Activated T-helper 1 cell treated with anti-CD3 and anti-CD28 coated beads, Interleukin-2, amount 50 U/mL, for 16 hours (primary cell): ENCODE measurements at places on chromosomes 4 and X.

- DNase-seq, result no peak
These were observed 23.8 kb downstream of the VCX2 start for GRCh38 chrX:8147226-8147625.

DNA sequence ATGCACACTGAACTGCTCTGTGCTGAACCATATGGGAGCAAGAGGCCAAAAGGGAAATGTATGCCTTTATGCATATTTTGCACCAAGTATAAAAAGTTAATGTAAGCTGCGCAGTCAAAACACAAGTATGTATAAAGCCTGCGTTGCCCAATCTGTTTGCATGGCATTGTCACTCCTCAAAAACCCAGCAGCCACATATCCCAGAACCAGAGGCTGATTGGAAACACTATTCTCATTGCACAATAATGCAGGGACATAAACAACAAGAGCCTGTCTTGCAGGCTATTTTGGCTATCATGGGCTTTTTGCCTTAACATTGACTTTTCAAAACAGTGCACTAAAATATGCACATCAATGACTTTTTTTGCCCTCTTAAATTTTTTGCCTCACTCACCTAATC lies 5.1 kb upstream of the ASB9 start:
- DNase-seq, result no peak

GRCh38 chr4:139085141-139085540 lies 69.6 kb downstream of the NOCT start:
- no peak for DNase-seq

GRCh38 chrX:71475785-71476540 lies 56.9 kb upstream of the OGT start:
- no peak for DNase-seq

DNA sequence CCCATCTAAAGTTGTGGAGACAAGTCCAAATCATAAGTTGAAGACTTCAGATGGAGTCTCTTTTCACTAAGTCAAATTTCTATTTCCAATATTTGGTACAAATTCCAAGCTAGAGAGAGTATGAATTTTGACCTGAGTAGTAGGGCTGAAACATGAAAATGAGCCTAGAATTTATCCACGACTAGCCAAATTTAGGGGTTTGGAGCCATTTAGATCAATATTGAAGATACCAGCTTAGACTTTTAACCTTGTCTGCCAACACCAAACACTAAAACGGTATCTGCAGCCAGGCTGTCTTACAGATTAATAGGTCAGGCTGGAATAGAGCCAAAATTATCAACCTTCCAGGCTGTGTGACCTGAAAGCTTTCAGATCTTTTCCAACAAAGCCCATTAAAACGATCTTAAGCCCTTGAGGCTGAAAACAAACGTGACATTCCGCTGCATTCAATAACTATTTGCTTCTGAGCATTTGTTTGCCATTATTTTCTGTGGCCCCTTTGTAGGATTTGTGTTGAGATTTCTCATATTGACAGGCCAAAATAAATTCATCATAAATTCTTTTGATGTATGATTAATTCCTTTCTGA lies 268.7 kb upstream of the DKK2 start:
- no peak for DNase-seq

DNA sequence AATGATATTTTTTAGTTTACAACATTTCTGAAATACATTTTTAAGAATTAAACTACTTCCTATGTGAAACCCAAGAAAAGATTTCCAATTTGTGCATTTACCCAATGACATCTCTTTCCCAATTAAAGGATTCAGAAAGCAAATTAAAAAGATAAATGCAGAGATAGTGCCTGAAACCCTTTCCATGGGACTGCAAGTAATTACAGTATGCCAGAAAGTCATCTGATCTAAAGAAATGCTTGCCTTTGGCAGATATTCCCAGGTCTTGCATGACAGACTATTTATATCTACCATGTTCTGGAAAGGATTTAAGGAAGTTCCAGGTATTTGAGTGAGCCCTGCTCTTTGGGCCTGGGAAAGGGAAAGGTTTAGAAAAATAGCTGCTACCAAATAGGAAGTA lies 41.6 kb upstream of the CXorf38 start:
- no peak for DNase-seq
